ENCODE measurements at places on chromosomes 2 and 18.

DNA sequence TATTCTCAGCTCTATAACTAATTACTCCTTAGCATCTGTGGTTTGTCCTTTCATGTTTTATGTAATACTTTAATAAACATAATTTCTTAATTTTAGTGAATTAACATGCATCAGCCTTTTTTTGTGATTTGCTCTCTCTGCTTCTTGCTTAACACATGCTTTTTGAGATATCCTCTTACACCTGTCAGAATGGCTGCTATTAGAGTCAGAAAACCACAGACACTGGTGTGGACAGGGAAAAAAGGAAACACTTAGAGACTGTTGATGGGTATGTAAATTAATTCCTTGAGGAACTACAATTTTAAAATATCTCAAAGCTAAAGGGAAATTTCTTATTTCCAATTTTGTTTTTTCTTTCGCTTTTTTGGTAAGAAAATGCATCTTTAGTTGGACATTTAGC is 549.0 kb downstream of the ZNF804A start:
- DNase-seq: no peak

- no peak for DNase-seq
Observed at GRCh38 chr2:31937741-31938140, 73.1 kb downstream of the MEMO1 start.

GRCh38 chr2:41865263-41865662 is 182.6 kb upstream of the PKDCC start:
- DNase-seq: no peak

GRCh38 chr2:200757399-200757798 is 54.3 kb upstream of the BZW1 start:
- DNase-seq: peak; percentile 16

- no peak for DNase-seq
Observed at GRCh38 chr2:3249476-3249962, 128.1 kb downstream of the EIPR1 start.

GRCh38 chr2:43469094-43469493 is 126.7 kb downstream of the THADA start:
- DNase-seq: no peak

GRCh38 chr18:53789376-53790247 is 434.9 kb downstream of the MBD2 start:
- no peak for DNase-seq

- DNase-seq: no peak
Observed at GRCh38 chr2:118464046-118464445, 375.8 kb downstream of the INSIG2 start.

- peak; percentile 9 for DNase-seq
Observed at GRCh38 chr2:15547115-15547876, 13.8 kb downstream of the NBAS start.

All from epithelial cell of esophagus (primary cell).